ENCODE measurements at places on chromosomes 6 and 20.

- DNase-seq, result no peak
Observed at GRCh38 chr6:4363656-4364055, 228.3 kb upstream of the ECI2 start.

- DNase-seq, result no peak
Observed at GRCh38 chr6:35955071-35955470, 34.2 kb upstream of the SRPK1 start.

- no peak for DNase-seq
Observed at GRCh38 chr6:126010040-126010439, 23.7 kb downstream of the TRMT11 start.

DNA sequence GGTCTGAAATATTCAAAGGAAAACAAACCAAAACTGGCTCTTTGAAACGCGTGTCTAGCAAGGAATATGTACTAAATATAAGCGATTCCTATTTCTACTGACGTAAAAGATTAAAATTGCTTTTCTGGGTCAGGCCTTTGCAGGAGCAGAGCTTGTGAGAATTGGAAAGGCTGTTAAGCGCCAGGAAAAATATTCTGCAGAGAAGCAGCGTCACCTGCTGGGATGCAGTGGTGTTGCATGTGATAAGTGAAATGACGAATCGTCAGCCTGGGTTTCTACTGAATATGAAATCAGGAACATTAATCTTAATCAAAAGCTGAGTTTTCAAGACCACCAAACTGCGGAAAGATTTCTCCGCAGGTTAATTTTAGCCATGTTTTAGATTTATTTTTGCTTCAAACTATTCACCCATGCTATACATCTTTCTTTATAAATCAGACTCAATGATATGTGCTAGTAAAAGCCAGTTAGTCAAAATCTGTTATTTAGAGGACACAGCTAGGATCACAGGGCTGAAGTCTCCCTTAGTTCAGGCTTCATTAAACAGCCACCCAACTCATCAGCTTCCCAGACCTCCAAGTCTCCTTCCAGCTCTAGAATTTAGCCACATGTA is 67.4 kb downstream of the ALDH8A1 start:
- peak; percentile 34 for DNase-seq

All from activated CD4-positive, alpha-beta T cell treated with anti-CD3 and anti-CD28 coated beads, Interleukin-2, amount 50 U/mL, for 16 hours (primary cell).